ENCODE measurements at places on chromosomes 1 and 21. TPM values are rescaled to one million over a fixed set of nuclear protein-coding genes. Genes with fewer than 3 reads are reported as not detected.

RORC gene
- 12.3 TPM for polyA plus RNA-seq

- DNase-seq, result no peak
Observed at GRCh38 chr1:189524501-189524900, 953.2 kb downstream of the BRINP3 start.

DNA sequence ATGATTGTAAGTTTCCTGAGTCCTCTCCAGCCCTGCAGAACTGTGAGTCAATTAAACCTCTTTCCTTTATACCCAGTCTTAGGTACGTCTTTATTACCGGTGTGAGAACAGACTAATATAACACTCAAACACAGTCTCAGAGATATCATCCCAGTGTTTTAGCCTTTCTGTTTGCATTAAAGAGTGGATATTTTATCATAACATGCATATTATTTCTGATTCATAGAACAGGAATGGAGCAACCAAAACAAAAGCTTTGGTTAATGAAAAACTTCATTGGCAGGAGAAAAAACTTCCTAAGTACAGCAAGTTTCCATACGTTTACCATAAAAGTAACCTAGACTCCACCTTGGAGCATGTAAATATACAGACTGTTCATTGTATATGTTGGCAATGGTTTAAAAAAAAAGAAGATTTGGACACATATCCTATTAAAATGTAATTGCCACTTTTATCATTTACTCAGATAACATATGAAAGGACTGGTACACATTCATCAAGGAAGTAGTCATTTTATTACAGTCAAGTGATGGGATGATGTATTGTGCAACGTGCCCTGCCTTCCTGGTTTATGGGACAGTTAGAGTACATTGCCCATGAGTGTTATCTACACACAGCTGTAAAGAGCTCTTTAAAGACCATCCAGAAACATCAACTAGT, 144.8 kb downstream of the ETS2 start:
- DNase-seq, result no peak

A3GALT2 gene
- not detected for polyA plus RNA-seq

DNA sequence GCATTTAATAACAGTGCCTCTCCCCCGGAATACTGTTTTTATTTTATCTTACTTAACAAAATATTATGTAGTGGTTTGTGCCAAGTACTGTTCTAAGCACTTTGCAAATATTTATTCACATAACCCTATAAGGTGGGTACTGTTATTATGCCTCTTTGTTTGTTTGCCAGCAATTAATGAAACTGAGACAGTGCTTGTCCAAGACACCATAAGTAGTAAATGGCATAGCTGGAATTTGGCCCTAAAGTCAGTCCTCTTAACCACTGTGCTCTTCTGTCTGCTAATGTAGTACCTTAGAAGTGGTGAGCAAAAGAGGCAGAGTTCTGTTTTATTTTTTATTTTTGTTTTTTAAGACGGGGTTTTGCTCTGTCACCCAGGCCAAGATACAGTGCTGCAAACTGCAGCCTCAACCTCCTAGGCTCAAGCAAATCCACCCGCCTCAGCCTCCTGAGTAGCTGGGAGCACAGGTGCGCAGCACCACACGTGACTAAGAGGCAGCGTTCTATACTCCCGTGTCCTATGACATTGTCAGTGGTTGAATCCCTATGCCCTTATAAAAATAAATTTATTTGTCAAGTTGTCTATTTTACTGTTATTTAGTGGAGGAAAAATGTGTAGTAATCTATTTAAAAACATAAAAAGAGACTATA, 165.8 kb downstream of the CLEC20A start:
- DNase-seq, result no peak

KAZN gene
- polyA plus RNA-seq, result 15.6 TPM

GPR25 gene
- polyA plus RNA-seq, result not detected

IFNAR2 gene
- polyA plus RNA-seq, result 12.7 TPM

- no peak for DNase-seq
Observed at GRCh38 chr1:200867018-200867811, 5.6 kb upstream of the GPR25 start.

PRDM15 gene
- polyA plus RNA-seq, result 4.0 TPM

Data from muscle of back (tissue), 13 donors.